Tibial nerve (tissue), 4 donors: ENCODE measurements at places on chromosomes 11 and 22.

DNA sequence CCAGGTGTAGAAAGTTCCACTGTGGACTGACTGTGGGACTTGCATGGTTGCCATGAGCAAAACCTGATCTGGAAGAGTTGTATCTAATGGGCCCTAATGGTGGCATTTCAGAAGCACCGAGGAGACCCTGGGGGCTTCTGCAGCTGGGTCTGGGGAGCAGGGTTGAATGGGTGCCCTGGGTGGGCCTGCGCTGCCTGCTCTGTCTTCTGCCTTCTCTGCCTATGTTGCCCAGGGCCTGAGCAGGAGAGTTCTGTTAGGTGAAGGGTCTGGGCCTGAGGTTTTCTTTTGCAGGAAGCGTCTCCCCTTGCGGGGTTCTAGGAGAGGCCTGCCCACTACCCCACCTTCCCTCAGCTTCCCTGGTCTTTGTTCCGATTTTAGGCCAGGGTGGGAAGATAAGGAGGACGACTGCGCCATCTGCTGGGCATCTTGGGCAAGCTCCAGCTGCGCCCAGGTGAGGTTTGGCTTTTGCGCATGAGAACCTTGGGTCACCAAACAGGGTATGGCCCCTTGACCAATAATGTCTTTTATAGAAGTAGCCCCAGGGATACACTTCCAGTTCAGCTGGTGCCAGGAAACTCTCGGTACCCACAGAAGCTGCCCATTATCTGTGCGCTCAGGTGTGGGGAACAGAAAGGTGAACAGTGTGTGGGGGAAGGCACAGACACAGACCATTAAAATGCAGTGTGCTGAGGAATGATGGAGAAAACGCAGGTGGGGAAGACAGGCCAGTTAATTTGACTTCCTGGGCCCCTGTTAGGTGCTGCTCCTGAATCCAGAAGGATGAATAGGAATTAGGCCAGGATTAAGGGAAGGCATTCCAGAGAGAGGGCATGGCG lies 23.2 kb downstream of the COMMD9 start:
- peak; percentile 45 for DNase-seq

- DNase-seq = no peak
Measured at GRCh38 chr11:88193278-88193677, 18.0 kb upstream of the RAB38 start.

- no peak for DNase-seq
Measured at GRCh38 chr11:20360650-20361049, 2.9 kb upstream of the HTATIP2 start.

DNA sequence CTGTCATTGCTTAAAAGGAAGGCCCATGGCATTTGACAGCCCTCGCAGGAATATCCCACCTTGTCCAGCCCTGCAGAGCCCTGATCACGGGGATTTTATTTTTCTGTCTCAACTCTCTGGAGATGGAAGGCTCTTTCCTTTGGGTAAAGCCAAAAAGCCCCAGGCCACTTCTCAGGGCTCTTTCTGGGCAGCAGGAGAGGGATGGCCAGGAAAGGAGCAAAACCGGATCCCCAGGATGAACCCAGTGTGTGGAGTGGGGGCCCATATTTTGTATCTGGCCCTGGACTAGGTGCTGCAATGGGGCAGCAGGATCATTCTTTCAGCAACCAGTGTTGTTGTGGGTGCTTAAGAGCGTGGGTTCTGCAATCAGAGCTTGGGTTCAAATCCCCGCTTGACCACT lies 11.0 kb downstream of the CREB3L1 start:
- DNase-seq = no peak

- DNase-seq = no peak
Measured at GRCh38 chr11:24386546-24387397, 110.1 kb upstream of the LUZP2 start.

GRCh38 chr22:27501191-27501936 lies 300.2 kb downstream of the MN1 start:
- no peak for DNase-seq

DNA sequence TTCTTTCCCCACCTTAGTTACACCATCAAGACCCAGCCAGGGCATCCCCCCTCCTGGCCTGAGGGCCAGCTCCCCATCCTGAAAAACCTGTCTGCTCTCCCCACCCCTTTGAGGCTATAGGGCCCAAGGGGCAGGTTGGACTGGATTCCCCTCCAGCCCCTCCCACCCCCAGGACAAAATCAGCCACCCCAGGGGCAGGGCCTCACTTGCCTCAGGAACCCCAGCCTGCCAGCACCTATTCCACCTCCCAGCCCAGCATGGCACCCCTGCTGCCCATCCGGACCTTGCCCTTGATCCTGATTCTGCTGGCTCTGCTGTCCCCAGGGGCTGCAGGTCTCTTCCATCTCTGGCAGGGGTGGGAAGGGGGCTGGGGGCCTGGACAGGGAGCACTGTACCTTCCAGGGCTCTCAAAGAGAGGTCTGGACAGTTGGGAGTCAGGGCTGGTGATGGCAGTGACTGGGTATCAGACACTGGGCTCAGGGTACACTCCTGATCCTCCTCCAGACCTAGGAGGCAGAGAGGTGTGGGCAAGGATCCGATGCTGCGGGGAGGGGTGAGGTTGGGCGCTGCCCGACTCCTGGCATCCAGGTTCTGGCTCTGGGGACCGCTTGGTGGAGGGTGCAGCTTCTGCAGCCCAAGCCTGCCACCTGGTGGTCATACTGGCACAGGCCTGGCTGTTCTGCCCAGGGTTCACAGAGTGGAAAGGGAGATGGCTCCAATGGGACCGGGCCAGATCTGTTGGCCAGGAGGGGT lies at the start of gene UPK2:
Gene UPK2, plus strand, starts transcription at position 205 of the 753 bp plus-strand sequence. Its CDS starts 53 bp downstream, at position 258.
- DNase-seq = peak; percentile 77

DNA sequence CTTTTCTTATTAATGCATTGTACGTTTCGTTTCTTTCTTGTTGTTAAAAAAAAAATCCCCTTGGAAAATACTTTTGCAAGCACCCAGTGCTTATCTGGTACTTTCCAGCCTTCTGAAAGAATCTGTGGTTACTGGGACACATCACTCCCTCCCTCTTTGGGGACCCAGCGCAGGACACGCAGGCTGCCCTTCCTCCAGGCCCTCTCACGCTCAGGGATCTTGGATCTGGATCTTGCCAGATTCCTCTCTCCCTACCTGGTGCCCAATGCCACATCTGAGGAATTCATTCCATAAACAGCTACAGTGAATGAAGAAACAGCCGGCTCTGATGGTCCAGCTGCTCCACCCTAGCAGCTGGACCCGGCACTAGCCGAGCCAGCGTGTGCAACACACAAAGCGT lies 55.7 kb downstream of the PHF21B start:
- DNase-seq = no peak

DNA sequence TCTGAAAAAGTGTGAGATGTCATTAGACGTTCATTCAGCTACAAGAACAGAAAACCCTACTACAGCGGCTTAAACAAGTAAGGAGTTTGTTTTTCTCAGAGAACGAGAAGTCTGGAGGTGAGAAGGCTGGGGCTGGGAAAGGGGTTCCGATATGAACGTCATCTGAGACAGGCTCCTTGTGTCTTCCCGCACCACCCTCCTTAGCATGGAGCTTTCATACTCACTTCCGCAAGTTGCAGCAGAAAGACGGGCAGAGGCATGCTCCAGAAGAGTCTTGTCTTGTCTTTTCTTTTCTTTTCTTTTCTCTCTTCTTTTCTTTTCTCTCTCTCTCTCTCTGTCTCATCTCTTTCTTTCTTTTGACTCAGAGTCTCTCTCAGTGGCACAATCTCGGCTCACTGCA lies 3.6 kb downstream of the TMEM45B start:
- DNase-seq = no peak

GRCh38 chr11:8070417-8071115 lies 10.4 kb upstream of the TUB start:
- no peak for DNase-seq

GRCh38 chr11:9037963-9038362 lies 34.2 kb upstream of the NRIP3 start:
- no peak for DNase-seq

DNA sequence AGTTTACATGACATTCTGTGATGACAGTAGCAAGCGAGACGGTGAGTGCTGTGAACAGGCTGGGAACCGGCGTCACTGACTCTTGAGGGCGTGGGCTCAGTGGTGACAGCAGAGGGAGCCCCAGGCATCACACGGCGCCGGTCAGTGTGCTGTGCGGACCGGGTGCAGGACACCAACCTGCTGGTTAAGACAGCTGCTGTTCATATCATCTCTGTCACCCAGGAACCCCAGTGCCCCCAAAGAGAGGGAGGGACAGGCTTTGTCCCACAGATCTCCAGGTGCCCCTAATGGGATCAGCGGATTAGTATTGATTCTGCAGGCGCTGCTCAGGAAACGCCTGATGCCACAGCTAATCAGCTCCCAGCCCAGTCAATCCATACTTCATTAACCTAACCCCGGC lies 18.4 kb downstream of the B3GAT1 start:
- DNase-seq = no peak

GRCh38 chr22:19446603-19447329 lies 745 bp downstream of the C22orf39 start:
- no peak for DNase-seq

GRCh38 chr11:3056296-3057068 lies 741 bp downstream of the CARS1 start:
- DNase-seq = no peak

DNA sequence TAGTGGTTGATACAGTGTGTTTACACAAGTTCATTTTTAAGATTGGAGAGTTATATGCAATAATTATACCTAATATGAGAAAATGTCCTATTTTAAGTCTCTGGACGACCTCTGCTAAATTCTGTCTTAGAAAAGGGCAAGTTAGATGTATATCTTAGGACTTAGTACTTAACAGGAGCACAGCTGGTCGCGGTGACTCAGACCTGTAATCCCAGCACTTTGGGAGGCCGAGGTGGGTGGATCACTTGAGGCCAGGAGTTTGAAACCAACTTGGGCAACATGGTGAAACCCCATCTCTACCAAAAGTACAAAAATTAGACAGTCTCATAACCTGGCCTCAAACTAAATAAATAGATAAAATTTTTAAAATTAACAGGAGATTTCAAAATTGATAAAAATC lies 27.2 kb downstream of the BSX start:
- DNase-seq = no peak

DNA sequence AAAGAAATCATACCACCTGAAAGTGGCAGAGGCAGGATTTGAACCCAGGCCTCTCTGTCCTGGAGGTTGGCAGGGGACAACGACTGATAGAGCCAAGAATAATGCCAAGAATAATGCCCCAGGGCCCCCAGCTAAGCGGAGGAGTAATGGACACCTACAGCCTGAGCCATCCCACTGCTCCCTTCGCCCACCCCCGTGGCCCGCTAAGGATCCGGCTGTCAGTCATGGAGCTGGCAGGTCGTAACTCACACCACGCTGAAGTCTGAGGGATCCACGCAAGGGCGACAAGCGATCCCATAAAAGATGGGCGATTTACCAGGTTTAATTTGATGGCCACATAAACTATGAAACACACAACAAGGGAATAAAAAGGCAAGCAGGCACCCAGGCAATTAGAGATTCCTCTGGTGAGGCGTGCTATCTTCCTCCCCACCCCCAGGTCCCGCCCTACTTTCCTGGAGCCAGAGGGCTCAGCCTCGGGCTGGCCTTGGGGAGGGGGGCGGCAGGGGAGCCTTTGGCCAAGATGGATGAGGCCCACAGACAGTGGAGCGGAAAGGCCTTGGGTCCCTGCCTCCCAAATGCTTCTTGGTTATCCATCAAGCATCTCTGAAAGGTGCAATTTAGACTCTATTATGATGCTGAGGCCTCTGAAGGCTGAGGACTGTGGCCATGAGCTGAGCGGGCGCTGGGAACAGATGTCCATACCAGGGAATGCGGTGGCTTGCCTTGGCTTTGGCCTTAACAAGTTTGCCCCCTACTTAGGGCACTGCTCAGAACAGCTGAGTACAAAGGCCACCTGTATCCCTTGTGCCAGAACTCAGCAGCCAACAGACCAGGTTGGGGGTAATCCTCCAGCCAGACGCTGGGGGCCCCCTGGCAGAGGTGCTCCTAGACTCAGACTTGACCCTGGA lies 55.2 kb downstream of the MACROD1 start:
- no peak for DNase-seq

GRCh38 chr22:36733271-36733670 lies 29.7 kb upstream of the CACNG2 start:
- DNase-seq = no peak

DNA sequence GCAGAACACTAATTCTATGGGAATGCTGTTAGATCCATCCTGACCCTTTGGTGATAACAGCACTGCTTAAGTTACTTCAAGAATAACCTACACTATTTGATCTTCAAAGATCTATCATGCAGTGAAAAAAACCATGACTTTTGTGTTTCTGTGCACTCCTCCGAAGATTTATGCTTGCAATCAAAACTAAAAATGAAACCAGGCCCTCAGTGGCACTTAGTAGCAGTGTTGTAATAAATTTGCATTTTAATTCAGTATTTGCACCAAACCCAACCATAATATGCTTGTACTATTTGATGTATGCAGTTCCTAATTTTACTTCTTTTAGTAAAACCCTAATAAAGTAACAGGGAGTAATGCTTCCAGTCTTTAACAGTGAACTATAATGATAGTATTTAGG lies 130.7 kb downstream of the SOX6 start:
- DNase-seq = no peak

DNA sequence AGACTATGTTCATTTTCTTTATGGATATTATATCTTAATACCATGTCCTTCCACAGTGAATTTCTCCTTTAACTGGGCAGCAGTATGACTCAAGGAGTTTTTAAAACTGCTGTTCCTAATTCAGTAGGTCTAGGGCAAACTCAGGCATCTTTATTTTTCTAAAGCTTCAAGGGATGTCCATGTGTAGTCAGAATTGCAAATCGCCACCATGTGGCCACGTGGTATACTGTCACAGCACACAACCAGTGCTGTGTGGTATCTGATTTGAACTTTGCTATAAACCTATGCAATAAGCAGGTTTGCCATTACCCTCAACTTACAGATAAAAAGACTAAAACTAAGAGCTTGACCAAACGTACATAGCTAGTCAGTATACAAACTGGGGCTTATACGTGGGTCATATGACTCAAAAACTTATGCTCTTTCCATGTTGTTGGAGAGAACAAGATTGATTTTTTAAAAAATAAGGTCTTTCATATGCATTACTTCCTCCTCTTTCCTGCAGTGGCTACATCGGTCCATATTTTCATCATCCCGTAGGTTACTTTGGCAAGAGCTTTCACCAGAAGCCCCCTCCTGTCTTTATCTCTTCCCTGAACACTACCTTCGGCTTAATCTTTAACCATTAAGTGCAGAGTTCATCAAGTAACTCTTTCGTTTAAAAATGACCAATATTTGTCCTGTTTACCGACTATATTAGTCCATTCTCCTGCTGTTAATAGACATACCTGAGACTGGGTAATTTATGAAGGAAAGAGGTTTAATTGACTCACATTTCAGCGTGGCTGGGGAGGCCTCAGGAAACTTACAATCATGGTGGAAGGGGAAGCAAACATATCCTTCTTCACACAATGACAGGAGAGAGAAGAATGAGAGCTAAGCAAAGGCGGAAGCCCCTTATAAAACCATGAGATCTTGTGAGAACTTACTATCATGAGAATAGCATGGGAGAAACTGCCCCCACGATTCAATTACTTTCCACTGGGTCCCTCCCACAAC lies 8.0 kb upstream of the HTATIP2 start:
- DNase-seq = no peak

- no peak for DNase-seq
Measured at GRCh38 chr11:61738776-61739175, 13.7 kb upstream of the MYRF start.
